ENCODE measurements at places on chromosomes 3 and 15.

GRCh38 chr3:24661175-24661584 is 166.5 kb upstream of the THRB start:
- no peak for DNase-seq

DNA sequence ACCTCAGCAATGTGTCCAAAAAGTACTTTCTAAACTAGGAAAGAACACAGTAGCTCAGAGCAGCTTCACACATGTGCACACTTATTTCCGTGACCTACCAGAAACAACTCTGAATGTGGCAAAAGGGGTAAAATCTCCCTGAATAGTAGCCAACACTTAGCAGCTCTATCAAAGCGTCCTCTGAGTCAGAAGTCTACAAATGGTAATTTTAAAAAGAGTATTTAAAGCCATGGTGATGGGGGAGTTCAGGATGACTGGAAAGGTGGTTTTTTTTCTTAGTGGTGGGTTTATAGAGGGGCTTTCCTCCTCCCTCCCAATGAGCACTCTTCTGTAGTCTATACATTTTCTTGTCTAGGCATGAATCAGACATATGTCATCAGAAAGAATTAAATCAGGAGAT is 223.8 kb upstream of the PRICKLE2 start:
- no peak for DNase-seq

DNA sequence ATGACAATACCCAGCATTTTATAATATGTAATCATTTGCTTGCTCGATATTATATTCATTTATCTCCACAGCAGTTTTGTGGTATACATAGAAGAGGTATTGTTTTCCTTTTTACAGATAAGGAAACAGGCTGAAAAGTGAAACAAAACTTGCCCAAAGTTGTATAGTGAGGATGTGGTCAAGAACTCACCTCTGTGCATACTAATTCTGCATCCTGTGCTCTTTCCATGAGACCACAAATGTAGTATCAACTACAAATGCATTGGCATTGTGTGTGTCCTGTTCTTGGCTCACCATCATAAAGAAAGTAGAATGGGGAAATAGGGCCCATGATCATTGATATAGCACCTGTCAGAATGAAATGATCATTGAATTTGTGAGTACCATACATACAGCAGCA is 167.3 kb downstream of the NECTIN3 start:
- no peak for DNase-seq

GRCh38 chr3:38623539-38623938 is 25.9 kb downstream of the SCN5A start:
- DNase-seq, result no peak

DNA sequence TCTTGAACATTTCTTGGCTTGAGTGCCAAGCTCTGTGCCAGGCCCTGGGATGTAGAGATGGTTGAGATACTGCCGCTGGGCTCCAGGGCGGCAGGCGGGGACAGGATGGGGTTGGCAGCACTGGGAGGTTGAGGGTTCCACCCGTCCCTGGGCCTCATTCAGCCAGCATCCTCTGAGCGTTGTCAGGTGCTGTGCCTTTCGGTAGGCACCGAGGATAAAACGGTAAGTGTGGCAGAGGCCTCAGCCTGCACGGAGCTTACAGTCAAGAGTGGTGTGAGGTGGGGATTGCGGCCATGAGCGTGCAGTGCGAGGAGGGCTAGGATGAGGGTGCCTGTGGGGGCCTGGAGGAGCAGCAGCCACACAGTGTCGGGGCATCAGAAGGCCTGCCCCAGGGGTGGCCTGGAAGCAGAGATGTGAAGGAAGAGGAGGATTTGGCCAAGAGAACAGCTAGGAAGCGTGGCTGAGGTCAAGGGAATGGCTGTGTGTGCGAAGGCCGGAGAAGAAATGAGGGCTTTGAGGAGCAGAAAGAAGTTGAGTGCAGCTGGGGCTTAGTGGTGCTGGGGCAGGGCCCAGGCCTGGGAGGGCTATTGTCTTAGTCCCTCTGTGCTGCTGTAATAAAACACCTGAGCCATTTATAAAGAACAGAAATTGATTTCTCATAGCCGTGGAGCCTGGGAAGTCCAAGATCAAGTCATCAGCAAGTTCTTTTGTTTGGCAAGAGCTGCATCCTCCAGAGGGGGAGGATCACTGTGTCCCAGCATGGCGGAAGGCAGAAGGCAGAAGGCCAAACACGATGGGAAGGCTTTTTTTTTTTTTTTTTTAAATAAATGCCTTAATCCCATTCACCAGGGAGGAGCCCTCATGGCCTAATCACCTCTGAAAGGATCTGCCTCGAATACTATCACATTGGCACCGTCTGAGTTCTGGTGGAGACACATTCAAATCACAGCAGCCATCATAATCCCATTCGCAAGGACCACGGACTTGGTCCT is 22.7 kb downstream of the CORO2B start:
- DNase-seq, result no peak

GRCh38 chr3:106049821-106050220 is 181.0 kb upstream of the CBLB start:
- DNase-seq, result no peak

GRCh38 chr3:34279901-34280300 is 481.5 kb downstream of the PDCD6IP start:
- DNase-seq, result no peak

GRCh38 chr15:63322541-63322940 is 45.1 kb downstream of the APH1B start:
- no peak for DNase-seq

- DNase-seq, result no peak
Measured at GRCh38 chr3:186959029-186959624, 28.8 kb downstream of the ST6GAL1 start.

DNA sequence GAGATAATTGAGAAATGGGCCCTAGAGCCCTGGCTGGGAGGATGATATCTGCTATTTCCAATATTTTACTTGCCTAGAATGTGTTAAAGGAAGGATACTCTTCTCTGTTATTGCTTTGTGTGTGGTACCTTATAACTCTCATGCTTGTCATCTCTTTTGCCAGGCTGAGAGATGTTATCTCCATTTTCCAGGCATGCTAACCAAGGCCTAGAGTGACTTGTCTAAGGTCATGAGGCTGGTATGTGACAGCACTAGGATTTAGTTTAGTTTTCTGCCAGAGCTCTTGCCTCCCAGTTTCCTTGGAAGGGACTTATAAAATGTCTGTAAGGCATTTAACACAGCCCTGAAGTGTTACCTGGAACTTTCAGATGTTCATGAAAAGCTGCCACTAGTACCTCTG is 1.4 kb downstream of the CLK3 start:
- no peak for DNase-seq

GRCh38 chr3:195839260-195840010 is 27.7 kb upstream of the MUC4 start:
- no peak for DNase-seq

Measured in glomerular endothelial cell (primary cell).